Activated CD4-positive, alpha-beta T cell treated with anti-CD3 and anti-CD28 coated beads for 1 hour (primary cell): ENCODE measurements at places on chromosomes 5 and 9.

DNA sequence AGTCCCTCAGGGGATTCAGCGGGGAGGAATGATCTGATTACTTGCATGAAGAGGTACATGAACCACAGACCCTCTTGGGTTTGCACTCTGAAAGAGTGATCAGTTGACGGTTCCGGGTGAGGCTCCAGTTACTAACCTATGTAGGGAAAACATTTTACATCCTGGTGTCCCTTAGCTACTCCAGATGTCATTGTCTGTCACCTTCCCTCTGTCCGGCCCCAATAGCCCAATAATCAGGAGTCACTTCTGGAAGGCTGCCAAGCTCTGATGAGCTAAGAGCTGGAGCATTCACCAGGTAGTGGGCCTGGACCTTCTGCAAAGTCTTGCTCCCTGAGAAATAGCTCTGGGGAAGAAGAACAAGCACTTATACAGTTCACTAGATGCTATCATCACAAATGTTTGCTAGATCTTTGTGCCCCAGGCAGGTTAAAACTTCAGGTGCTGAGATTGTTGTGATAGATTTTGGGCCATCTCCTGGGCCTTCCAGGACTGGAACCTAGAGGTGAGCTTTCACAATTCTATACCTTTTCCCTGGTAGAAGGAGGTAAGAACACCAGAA, 64.5 kb downstream of the ENTREP1 start:
- no peak for DNase-seq

DNA sequence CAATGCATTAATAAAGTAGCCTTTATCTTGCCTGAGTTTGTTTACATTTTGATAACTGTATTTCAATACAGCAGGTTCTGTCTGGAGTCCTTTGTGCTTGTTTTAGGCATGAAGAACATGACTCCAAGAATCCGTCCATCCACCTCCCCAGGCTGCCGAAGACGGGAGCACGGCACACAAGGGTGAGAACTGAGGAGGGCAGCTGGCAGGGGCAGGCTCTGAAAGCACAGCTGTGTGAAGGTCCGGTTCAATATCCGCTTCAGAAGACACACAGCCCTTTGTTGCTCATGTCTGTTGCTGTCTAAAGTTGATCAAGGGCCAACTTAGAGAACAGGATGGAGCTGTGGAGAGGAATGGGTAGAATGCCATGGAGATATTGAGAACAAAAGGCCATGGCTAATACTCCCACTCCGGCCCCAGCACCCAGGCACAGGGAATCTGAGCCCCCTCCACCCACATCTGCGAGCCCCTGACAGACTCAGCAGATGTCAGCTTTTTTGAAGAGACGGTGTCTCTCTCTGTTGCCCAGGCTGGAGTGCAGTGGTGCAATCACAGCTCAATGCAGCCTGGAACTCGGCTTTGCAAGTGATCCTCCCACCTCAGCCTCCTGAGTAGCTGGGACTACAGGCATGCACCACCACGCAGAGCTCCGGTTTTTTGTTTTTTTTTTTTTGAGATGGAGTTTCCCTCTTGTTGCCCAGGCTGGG, 58.5 kb upstream of the GNE start:
- no peak for DNase-seq

DNA sequence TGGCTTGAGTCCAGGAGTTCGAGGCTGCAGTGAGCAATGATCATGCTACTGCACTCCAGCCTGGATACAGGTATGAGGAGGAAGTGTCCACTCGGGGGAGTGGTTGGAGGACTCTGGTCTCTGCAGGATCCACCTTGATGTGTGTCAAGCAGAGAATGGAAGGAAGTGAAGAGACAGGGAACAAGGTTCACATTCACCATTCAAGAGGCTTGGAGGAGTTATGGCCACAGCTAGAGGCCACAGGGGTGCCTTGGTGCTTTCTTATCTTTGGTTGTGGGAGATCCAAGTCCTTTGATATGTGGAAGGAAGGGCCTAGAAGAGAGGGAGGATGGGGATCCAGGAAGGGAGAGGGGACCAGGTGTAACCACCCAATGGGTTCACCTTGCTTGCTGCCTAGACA, 5.4 kb upstream of the CERCAM start:
- DNase-seq = no peak

- no peak for DNase-seq
These were observed 12.8 kb downstream of the CCNI2 start for GRCh38 chr5:132760049-132760420.

- no peak for DNase-seq
These were observed 11.0 kb downstream of the RGS3 start for GRCh38 chr9:113474360-113475028.

DNA sequence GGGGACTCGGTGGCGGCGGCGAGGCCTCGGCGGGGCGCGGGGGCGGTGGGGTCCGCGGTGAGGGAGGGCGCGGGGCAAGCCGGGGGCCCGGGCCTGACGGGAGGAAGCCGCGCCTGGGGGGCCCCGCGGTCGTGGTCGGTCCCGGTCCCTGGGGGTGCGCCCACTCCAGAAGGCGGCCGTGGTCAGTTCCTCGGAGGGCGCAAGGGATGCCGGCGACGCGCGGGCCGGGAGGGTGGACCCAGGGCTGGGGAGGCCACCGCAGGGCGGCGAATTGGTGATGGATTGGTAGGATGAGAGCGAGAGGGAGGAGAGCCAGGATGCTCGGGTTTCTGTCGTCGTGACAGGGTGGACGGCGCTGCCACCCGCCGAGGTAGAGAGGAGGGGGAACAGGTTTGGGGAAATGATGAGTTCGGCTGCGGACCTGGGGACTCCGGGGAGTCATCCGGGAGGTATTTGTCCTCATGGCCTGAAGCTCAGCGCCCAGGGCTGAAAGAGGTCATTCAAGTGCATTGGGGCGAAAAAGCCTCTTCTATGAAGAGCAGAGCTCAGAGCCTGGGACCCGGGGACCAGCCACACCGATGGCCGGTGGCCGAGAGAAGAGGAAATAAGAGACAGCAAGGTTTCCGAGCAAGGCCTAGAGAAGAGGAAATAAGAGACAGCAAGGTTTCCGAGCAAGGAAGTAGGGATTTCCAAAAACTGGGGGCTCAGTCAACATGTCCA, 557 bp downstream of the GNG10 start:
- DNase-seq = no peak

DNA sequence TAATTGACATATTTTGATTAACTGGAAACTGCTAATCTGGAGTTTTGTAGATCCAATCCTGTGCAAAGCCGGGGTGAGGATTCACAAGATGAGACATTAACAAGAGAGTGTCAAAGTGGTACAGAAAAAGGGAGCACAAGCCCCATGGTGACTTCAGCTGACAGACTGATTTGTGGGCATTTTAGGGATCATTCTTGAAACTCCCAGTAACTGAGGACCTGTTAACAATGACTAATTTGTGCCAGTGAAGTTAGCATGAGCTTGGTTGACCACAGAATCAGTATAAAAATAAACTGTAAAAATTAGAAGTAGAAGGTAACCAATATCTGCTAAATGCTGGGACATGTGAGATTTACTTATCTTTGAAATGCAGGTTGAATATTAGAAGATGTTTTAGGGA, 1578.3 kb downstream of the EFNA5 start:
- DNase-seq = no peak

DNA sequence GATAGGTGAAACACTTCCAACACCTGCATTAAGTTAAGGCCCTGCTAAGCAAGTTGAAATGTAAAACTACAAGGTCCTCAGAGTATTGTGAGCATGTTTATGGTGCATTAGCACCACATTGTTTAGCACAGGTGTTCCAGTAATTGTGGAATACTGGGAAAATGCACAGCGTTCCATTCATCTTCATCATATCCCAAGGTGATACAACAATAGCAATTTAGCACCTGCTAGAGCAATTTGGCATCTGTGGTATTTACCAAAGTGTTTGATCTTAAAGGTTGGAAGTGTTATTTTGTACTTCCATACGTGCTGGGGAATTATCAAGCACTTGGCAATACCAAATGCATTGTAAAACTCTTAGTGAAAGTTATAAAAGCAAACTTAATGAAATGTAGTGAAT, 266.8 kb downstream of the CYLC2 start:
- DNase-seq = no peak

DNA sequence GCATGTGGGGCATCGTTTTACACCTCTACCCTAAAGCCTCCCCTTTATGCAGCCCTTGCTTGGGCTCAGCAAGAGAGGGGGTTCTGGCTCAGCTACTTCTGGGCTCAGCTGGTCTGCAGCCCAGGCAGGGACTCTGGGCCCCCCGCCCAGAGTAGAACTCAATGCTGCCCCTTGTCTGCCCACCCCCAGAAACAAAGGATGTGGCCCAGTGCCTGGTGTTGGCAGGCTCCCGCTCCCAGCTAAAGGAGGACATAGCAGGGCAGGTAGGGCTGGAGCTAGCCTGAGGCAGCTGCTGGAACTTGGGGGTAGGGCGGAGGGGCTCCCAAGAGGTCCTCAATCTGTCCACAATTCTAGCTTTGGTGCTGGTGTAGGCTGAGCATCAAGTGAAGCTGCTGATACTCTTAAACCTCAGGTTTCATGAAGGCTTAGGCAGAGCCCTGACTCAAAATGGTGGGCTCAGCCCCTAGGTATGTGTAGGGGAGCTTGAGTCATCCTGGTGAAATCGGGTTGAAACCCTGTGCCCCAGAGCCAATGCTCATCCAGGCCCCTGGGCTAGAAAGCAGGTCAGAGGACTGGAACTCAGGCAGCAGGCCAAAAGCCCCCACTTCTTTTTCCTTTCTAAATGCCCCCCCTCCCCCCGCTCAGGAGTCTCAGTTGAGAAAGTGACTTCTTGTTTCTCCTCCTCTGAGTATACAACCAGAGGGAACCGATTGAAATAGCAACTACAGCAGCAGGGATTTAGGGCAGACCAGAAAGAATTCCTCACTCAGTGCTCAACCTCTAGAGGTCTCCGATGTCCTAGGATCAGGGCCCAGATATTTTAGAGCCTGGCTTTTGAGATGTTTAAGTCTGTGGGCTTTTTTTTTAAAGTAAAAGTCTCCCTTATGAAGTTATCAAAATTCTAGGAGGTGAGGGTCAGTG, 11.4 kb downstream of the PSD2 start:
- DNase-seq = no peak
